ENCODE measurements at places on chromosomes 3 and 15.

- peak; percentile 67 for DNase-seq
Measured at GRCh38 chr3:186277268-186277909, 84.6 kb downstream of the DGKG start.

- peak; percentile 79 for DNase-seq
Measured at GRCh38 chr3:187748050-187748481, 2.8 kb upstream of the BCL6 start.

DNA sequence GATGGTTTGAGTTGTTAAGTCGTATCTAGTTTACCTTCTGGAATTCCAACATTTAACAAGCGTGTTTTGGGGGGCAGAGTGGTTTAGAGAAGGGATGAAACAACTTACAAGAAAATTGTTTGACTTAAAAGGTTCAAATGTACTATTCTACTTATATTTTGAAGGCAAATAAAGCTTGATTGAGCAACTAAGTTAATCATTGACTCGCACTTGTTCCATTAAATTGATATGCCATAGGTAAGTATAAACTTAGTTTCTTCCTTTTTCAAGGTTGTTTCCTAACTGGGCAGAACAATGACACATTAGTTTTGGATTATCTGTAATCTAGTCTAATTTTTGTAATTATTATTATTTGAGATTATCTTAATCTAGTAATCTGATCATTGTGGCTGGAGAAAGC lies 48.3 kb upstream of the CPNE4 start:
- no peak for DNase-seq

DNA sequence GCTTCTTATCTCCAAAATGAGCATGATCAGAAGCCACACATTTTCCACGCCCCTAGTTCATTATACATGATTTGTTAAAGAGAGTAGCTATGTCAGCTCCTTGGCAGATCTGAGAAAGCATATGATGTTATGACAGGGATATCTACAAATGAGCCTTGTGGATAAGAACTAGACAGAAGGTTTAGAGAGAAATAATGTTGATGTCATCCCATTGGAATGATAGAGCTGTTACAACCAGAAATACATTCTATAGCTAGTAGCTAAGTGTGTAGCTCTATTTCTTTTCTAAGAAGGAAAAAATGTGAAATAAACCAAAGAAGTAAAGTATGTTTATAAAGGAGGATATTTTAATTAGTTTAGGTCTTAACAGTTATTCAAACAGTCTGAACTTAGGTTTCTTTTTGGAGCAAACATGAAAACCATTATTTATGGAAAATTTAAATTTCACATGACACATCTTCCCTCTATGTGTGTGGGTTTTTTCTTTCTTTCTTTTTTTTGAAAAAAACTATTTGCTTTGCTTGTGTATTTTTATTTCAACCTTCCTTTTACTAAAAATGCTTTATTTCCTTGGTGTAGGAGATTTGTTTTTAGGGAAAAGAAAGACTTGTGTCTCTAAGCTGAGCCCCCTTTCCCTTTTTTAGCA lies 167.7 kb downstream of the GHSR start:
- peak; percentile 58 for DNase-seq

DNA sequence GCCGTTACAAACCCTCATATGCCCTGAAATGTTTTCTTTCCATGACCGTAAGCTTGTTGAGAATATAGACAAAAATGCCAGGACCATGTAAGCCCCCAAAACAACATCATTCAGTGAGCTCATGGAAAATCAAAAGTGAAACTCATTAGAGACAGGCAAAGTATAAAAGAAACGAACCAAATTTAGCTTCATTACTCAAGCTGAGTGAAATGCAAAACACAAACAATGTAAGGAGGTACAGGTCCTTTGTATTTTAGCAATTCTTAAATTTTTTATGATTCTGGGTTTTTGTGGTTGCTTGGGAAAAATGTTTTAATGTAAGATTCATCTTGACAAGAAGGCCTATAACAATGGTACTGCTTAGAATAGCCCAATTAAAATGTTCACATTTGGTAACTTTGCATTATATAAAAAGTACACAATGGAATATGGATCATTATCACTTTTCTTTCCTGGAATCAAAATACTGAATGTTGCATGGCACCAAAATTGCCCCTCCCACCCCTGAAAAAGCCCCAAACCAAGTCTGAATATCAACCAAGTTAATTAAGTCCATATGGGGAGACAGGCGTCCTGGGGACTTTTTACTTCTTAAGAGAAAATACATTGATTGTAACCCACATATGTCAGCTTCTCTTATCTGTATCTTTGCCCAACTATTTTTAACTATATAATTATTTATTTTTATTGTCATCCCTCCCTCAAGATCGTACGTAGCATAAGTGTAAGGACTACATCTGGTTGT lies 247.7 kb upstream of the CDIN1 start:
- peak; percentile 48 for DNase-seq

DNA sequence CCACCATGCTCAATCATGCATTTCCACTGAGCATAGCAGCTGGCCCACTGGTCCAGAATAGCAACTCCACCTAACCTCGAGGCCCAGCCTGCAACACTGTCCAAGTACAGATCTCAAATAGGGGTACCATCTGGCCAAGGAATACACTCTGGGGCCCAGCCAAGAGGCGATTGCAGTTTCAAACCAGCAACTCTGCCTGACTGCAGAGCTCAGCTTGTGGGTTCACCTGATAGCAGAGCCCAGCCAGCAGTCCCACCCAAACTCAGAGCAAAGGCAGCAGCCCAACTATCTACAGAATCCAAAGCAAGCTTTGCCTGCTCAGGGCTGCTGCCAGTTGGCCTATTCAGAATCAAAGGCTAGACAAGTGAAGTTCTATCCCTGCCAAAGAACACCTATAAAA lies 30.5 kb downstream of the POLQ start:
- DNase-seq = no peak

DNA sequence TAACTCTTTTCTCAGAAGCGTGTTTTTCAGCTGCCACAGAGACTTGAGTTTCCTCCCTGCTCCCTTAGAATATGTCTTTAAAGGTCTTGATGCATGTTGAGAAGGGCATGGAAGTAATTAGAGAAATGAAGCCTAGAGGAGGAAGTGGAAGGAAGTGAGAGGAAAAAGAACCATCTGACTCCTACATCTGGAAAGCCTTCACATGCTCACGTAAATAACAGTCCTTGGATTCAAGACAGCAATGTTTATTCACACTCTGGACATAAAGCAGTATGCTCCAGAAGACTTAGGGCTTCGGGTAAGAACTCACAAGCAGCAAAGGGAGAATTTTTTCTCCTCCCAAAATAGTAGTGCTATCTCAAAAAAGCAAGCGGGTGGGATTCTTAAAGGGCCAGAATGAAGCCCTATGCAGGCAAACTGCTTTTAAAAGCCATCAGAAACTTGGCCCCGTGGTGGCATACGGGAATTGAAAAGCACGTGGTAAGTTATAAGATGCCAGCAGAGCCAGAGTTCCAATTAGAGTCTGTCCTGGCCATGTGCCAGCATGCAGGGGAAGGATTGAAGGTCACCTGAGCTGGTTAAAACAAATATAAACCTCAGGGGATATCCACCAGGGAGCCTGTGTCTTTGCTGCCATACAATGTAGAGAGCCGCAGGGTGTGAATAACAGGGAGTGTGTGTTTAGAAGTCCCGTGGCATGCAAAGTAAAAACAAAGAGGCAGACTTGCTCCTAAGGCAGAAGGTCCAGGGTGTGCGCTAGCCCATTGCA lies 380.8 kb upstream of the NDN start:
- DNase-seq = no peak

DNA sequence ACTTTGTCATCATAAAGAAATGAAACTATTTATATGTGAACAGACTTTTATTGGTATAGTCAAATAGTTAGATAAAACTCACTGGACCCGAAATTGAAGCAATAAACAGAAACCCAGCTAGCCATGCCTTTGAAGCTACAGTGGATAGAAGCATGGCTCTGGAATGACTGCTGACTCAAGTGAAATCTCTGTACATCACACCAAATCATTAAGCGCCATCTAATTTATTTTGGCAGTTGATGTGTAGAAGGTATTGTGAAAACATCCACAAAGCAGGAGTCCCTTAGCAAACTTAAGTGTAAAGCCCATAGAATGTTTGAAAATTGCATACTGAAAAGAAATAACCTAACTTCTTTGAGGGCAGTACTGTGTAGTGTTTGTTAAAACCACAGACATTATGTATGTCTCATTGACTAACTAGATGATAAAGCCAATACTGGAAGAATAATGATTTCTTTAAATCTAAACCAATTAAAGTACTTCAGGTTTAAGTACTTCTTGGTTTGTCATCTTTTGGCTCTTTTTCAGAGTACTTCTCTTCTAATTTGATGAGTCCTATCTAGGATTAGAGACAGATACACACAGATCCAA lies 42.8 kb upstream of the FBXL22 start:
- DNase-seq = no peak

GRCh38 chr3:53077476-53078220 lies 31.8 kb upstream of the SFMBT1 start:
- no peak for DNase-seq

- no peak for DNase-seq
Measured at GRCh38 chr3:45640091-45640507, 45.5 kb downstream of the LIMD1 start.

DNA sequence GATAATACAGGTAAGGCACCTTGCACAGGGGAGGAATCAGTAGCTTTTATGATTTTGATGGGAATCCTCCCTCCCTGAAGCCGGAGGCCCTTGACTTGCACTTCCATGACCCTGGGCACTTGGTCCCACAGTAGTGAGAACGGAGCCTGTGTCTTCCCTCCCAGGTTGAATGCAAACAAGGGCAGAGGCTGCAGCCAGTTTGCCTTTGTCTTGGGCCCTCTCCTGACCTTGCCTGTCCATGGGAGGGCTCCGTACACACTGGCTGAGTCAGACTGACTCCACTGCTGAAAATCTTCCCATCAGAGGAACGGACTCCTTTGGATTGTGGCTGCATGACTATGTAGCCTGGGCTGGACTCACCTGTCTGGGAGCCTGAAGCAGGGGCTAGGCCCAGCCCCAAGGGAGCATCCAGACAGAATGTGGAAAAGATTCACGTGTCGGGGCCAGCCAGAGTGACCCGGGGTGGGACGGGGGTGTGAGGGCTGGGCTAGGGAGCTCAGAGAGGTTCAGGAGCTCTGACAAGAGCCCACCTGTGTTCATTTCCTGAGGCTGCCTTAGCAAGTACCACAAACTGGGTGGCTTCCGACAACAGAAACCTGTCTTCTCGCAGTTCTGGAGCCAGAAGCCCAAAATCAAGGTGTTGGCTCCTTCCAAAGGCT lies 9.5 kb downstream of the TBC1D21 start:
- no peak for DNase-seq

- no peak for DNase-seq
Measured at GRCh38 chr3:155804323-155804722, 1.8 kb downstream of the C3orf33 start.

GRCh38 chr15:80755885-80756284 lies 23.3 kb upstream of the CEMIP start:
- DNase-seq = no peak

DNA sequence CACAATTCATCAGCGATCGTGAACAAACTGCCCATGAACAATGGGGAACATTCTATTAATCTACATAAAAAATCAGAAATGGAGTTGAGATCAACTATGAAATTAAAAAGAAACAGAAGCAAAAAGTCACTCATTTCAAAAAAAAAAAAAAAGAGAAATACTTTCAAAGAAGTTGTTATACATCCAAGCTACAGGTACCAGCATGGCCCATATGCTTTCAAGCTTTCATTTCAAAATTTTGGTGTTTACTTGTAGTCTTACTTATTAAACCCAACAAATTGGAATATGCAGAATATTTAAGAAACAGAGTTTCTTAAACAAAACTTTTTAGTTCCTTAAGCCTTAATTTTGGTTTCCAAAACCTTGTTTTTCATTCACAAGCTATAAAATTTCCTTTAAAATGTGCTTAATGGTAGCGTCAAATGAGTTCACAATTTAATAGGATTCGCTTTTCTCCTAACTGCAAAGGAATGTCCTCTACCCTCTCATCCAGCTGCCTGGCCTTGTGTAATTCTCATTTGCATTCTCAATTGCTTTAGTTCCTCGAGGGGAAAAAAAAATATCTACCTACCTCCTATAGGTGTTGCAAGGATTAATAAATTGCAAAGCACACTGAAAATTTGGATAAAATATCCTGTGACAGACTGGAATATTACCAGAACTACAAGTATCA lies 565.2 kb downstream of the ROBO1 start:
- no peak for DNase-seq

- DNase-seq = peak; percentile 57
Measured at GRCh38 chr15:41558400-41559238, at the start of gene TYRO3. Gene TYRO3 (plus strand): TSS chr15:41559212. CDS start chr15:41559258, 46 bp downstream.

DNA sequence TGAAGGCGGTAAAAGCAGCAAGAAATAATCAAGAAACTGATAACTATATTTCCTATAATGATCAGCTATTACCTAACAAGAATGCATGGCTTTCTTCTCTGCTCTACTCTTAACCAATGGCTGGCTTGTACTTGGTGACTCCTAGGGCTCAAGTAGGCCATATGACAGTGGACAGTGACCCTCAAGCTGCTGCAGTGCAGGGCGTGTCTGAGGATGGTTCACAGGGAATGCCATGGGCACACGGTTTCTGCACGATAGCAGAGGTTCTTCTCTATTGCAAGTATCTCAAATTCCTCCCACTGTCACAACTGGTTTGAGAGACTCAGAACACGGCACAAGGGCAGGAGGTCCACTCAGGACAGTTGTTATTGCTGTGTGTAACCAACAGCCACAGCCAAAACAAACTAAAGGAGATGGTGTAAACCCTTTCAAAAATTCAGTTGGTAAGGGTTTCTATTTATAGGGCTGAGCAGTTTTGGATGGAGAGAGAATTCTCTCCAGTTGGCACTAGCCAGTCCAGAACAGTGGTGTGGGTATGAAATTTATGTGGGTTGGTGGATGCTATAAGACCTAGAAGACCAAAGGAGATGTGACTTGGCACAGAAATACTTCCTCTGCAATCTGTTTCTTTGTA lies 103.2 kb upstream of the ST8SIA2 start:
- no peak for DNase-seq

DNA sequence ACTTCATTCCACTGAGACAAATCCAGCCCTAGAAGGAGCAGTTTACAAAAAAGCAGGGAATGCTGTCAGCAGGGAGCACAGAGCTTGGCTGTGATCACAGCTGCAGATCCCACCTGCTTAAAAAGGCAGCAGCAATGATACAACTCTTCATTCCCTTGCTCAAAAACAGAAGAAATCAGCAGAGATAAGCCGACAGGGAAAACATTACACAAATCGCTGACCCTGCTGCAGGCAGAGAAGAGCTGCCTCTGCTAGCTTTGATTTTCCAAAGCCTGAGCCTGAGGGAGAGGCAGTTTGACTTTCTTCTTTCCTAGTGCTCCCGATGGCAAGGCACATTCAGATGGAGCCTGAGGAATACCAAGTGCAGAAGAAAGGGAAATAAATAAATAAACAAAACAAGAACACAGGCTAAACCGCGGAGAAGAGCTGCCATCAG lies 80.2 kb downstream of the SHQ1 start:
- no peak for DNase-seq

Measured in RPMI7951 (cell line).